ENCODE measurements at places on chromosomes 11 and 22. TPM values are rescaled to one million over a fixed set of nuclear protein-coding genes. Genes with fewer than 3 reads are reported as not detected.
A peak's percentile ranks its signal among the peaks of the same experiment; 100 is the strongest.

The RIMBP3B gene
- 0.06 TPM for total RNA-seq

GRCh38 chr11:111450480-111451320 is 61.5 kb downstream of the BTG4 start:
- no peak for DNase-seq

GRCh38 chr22:45204819-45205218 is 35.9 kb downstream of the KIAA0930 start:
- no peak for DNase-seq

GRCh38 chr11:2690596-2691354 is 9.0 kb downstream of the KCNQ1OT1 start:
- DNase-seq = peak; percentile 49

- DNase-seq = no peak
Observed at GRCh38 chr11:9718147-9718546, 54.3 kb downstream of the SWAP70 start.

GRCh38 chr22:25210793-25211192 is 8.6 kb upstream of the CRYBB2 start:
- DNase-seq = no peak

DNA sequence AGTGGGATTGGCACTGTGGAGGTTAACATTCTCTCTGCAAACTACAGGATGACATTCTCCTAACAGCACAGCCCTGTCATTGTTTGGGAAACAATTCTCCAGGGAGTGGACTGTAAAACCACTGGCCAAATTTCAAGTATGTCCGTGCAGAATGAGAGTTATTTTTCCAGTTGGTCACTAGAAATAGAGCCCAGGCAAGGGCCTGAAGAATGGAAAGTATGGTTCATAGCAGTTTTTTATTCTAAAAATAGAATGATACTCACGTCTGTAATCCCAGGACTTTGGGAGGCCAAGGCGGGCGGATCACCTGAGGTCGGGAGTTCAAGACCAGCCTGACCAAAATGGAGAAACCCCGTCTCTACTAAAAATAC is 39.0 kb upstream of the CD44 start:
- no peak for DNase-seq

GRCh38 chr11:134276396-134277182 is 410 bp downstream of the GLB1L3 start:
- no peak for DNase-seq

DNA sequence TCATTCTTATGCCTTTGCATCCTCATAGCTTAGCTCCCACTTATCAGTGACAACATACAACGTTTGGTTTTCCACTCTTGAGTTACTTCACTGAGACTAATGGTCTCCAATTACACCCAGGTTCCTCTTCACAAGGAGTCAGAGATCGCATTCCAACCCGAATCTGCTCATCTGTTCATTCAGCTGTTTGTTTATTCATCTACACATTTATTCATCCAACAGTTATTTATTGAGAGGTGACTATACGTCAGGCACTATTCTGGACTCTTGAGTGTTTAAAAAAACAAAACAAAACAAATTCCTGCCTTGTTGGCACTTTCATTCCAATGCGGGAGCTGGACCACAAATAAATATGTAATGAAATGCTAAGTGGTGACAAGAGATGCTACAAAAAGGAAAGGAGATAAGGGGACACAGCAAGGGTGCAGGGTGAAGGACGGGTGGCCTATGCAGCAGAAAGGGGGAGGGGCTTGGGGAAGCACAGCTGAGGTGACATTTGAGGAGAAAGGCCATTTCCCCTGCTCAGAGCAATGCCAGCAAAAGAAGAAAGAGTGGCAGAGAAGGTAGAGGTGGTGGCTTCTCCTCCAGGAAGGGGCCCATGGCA is 393.8 kb upstream of the SYN3 start:
- DNase-seq = no peak

The FANCF gene
- total RNA-seq = 4.6 TPM

The MIEF1 gene
- total RNA-seq = 42.9 TPM

The VPS37C gene
- 21.5 TPM for total RNA-seq

DNA sequence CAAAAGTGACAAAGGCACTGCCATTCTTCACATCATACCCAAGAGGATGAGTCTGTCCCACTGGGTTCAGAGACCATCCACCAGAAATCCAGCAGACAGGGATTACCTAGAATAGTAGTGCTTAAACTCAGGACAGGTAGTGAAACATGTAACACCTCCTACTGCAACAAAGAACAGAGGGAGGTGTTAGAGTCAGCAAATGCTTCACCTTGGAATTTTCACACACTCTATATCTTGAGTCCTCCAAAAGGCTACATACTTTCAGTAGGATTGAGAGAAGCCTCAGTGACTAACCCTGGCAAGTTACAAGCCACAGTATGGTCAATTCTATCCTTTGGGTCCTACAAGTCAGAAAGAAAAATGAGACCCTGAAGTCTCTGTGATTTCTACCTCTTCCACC is 6.0 kb upstream of the CAVIN3 start:
- no peak for DNase-seq

- no peak for DNase-seq
Observed at GRCh38 chr11:133902506-133902905, 54.3 kb downstream of the IGSF9B start.

The LMO2 gene
- 27.3 TPM for total RNA-seq

The RASD2 gene
- total RNA-seq = 1.6 TPM

DNA sequence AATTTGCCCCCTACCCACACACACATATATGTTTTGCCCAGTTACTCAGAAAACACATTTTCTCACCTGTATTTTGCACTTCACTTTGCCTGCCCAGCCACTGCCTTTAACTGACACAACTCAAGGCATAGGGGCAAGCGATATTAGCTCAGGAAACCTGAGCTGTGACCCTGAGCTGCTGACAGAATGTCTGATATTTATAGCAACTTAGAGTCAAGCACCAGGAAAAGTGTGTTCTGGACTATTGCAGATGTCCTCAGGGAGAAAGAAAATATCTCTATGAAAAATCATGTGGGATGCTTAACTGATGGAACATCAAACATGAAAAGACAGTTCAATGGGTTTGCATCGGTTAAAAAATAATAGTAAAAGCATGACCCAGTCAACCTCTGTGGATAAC is 63.9 kb upstream of the SLC35C1 start:
- DNase-seq = no peak

DNA sequence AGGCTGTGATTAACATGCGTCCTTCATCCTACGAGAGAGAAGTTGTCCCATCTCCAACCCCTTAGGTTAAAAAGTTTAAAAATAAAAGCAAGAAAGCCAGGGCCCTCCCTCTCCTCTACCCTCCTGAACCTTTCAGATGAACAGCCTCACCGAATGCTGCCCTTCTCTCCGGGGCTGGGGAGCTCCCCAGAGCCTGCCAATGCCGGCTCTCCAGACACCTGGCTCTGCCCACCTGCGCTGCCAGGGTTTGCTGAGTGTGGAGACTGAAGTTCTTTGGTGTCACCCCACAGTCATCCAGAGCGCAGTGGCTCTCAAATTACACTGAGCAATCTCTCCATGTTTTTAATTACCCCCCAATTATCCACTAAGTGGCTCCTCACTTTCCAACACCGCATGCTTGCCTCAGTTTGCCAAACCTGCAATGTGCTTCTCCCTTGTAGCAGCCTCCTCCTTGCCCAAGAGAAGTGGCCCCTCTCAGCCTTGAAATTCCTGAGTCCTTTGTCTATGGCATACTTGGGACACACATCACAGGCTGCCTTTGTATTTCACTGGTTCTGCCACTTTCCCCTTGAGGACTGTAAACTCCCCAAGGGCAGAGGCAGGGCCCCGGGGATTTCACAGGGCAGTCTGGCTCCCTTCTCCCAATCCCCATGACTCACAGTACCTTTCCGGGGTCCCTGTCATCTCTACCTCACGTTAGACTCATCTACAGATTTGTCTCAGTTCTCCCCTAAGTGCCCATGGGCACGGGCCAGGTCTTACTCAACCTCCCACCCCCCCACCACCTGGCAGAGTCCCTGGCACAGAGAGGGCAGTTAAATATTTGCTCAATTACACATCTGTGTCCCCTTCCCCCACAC is 2.0 kb downstream of the MYH9 start:
- DNase-seq = no peak

The OR4D5 gene
- total RNA-seq = not detected

- no peak for DNase-seq
Observed at GRCh38 chr11:68412593-68413475, 47.7 kb upstream of the PPP6R3 start.

DNA sequence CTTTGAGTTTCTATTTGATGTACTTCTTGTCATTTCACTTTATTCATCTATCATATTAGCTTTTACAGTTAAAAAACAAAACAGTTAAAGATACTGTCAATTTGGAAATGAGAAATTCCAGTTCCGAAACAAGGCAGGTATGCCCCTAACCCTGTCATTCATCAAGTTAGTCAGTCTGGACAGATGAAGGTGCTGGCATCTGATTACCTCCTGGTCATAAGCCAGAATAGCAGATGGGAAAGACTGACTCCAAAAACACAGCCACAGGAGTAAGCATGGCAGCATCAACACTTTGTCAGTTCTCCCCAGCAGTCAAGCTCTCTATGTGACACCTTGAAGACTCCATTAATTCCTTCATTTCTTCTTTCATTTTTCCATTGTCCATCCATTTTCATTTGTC is 4.3 kb downstream of the LRRC51 start:
- no peak for DNase-seq

The CASP5 gene
- 0.29 TPM for total RNA-seq

- no peak for DNase-seq
Observed at GRCh38 chr11:12598330-12599256, 75.6 kb upstream of the TEAD1 start.

DNA sequence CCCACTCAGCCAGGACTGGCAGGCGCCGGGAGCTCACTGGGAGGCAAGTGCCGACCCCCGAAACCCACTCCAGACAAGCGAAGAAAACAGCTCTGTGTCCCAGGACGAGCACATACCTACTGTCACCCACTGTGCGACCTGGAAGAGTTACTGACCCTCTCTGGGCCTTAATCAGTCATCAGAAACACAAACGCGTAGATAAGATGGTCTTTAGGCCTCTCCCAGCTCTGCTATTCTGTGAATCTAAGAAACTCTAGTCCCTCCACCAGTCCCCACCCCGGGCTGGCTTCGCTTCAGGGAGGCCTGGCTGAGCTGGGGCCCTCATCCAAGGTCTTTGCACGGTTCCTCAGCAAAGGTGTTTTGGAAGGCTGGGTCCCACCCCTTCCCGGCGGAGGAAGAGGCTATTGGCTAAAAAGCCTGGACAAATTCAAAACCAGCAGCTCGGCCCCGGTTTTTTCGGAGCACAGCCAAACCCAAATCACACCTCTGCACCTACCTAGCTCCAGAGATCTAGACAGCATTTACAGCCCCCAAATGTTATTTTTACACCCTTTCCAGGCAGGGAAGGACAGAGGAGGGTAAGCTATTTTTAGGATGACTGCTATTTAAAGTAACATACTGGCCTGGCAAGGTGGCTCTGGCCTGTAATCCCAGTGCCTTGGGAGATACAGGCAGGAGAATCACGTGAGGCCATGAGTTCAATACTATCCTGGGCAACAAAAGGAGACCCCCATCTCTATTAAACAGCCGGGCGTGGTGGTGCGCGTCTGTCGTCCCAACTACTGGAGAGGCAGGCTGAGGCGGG is 13.2 kb upstream of the HDHD5 start:
- DNase-seq = no peak

The IGF2 gene
- 148 TPM for total RNA-seq

The FAM89B gene
- total RNA-seq = 37.4 TPM

- no peak for DNase-seq
Observed at GRCh38 chr22:35064664-35065063, 1.3 kb upstream of the ISX start.

DNA sequence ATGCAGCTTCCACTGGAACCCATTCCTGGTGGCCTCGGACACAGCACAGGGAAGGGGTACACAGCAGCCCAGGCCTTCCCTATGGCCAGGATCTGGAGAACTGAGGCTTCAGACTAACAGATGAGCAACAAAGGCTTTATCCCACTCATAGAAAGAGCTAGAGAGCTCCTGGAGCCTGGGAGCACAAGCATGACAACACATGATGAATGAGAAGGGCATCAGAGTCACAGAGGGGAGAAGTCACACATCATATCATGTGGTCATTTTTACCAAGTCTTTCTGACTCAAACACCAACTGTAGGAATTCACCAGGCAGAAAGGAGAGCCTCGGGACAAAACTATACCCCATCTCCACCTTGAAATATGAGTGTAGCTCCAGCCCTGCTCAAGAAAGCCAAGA is 43.2 kb downstream of the NRXN2 start:
- no peak for DNase-seq

The ARVCF gene
- 5.3 TPM for total RNA-seq

DNA sequence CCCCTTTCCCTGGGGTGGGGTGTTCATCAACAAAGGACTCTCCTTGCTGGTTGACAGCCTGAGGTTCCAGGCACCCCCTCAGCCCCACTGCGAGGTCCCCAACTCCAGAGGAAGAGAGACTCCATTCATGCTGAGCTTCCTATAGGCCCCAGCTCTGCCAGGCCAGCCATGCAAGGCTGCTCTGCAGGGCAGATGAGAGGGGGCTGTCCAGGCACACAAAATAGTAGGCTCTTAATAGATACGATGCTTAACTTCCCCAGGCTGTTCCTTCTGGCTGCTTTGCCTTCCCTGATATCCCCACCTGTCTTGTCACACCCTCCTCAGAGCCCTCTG is 45.0 kb upstream of the CRYBB3 start:
- DNase-seq = no peak

- DNase-seq = no peak
Observed at GRCh38 chr22:18056161-18056666, 21.6 kb upstream of the PEX26 start.

The ALDH3B2 gene
- total RNA-seq = not detected

DNA sequence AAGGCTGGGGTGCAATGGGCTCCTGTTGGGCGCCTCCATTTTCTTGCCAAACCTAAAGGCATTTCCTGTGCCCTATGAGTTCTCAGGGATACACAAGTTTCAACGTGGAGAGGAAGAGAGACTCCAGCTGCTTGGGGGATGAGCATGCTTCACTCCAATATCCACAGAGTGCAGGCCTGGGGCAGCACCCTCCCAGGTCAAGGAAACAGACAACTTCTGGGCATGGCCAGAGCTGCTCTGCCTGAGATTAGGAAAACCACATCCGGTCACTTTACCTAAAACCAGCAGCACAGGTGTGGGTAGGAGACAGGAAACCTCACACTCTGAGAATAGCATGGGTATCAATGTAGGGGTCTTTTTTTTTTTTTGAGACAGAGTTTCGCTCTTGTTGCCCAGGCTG is 28.7 kb downstream of the TMEM184B start:
- DNase-seq = no peak

GRCh38 chr11:6418557-6419008 is 311 bp downstream of the APBB1 start:
- no peak for DNase-seq

The CNIH2 gene
- 0.55 TPM for total RNA-seq

DNA sequence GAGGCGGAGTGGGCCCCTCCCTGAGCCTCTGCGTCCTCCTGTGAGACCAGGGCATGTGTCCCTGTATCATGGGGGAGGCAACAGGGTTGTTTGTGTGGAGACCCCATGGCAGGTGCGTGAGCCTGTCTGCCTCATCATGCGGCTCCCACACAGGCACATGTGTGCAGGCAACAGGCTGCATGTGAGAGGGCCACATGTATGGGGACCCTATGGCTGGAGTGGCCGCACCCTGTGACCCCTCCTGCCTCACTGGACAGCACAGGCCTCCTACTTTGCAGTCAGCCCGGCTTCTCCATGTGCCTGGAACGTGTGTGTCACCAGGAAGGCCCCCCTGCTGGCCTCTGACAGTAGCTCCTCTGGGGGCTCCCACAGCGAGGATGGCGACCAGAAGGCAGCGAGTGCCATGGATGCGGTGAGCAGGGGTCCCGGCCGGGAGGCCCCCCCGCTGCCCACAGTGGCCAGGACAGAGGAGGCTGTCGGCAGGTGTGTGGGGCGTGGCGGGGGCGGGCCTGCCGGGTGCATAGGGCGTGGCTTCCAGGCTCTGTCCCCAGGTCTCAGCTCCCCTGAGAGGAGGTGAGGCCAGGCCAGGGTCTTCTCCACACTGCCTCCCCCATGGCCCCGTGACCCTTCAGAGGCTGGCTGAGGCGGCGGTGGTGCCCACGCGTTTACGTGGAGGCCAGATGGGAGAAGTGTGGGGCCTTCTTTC is 34.1 kb downstream of the SBF1 start:
- no peak for DNase-seq
